ENCODE measurements at places on chromosomes 3 and 15. TPM values are rescaled to one million over a fixed set of nuclear protein-coding genes. Genes with fewer than 3 reads are reported as not detected.
A peak's percentile ranks its signal among the peaks of the same experiment; 100 is the strongest.

- DNase-seq: no peak
Measured at GRCh38 chr3:67495751-67496150, 158.7 kb downstream of the SUCLG2 start.

The GOLGA8G gene
- total RNA-seq: not detected

The CLDN1 gene
- 0.67 TPM for total RNA-seq

DNA sequence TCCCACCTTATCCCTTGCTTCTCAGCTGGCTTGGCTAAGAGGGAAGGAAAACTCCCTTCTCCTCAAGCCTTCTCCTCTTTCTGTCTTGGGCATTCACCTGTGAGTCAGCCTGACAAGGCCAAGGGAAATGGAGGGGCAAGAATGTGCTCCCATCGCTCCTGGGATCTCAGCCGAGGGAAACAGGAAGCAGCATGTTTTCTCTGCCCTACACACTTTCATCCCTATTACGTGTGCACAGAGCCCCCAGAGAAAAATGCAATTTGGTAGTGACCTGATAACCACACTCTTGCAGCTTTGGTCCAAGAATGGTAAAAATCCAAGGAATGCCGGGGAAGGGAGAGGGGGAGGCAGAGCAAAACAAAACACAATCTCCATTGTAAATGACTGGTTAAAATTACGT lies 32.9 kb upstream of the MTMR10 start:
- DNase-seq: peak; percentile 58

The MST1R gene
- 2.0 TPM for total RNA-seq

DNA sequence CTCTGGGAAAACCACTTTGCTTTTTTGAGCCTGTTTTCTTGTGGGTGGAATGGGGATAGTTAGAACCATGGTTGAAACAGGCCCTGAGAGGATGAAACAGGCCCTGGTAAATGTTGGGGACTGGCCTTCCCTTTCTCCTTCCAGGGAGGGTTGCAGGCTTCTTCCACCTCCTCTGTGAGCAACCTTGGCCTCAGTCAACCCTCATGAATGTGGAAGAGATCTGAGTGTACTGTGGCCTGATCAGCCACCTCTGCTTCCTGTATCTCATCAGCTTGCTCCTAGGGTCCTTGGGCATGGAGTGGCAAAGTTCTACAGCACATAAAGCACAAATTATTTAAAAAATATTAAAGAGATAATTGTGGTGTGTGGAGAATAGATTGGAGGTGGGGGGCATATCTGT lies 17.6 kb upstream of the TRH start:
- DNase-seq: no peak

- no peak for DNase-seq
Measured at GRCh38 chr3:157121522-157121921, 38.4 kb downstream of the CCNL1 start.

- DNase-seq: no peak
Measured at GRCh38 chr15:69323893-69324430, 25.2 kb downstream of the PAQR5 start.

DNA sequence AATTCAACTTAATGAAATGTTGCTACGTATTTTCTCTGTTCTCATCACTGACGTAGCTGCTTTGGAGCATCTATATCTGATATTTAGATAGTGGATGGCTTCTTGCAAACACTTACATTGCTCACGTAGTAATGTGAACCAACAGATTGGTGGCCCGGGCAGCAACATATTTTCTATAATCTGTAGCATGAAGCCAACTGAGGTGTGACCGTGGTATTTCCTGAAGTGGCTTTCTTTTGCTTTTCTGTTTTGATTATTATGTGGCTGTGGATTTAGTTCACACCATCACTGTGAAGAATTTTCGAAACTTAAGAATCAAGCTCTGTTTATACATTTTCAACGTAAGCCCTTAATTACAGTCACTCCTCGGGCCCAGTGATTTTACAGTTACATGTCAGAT lies 288.5 kb downstream of the LPP start:
- DNase-seq: no peak

- no peak for DNase-seq
Measured at GRCh38 chr3:12705374-12705926, 41.5 kb upstream of the RAF1 start.

GRCh38 chr15:20409247-20409646 lies 132.4 kb downstream of the GOLGA6L6 start:
- DNase-seq: no peak

- no peak for DNase-seq
Measured at GRCh38 chr3:16945330-16945729, 60.6 kb downstream of the PLCL2 start.

GRCh38 chr3:47984075-47984728 lies 32.0 kb downstream of the MAP4 start:
- no peak for DNase-seq

DNA sequence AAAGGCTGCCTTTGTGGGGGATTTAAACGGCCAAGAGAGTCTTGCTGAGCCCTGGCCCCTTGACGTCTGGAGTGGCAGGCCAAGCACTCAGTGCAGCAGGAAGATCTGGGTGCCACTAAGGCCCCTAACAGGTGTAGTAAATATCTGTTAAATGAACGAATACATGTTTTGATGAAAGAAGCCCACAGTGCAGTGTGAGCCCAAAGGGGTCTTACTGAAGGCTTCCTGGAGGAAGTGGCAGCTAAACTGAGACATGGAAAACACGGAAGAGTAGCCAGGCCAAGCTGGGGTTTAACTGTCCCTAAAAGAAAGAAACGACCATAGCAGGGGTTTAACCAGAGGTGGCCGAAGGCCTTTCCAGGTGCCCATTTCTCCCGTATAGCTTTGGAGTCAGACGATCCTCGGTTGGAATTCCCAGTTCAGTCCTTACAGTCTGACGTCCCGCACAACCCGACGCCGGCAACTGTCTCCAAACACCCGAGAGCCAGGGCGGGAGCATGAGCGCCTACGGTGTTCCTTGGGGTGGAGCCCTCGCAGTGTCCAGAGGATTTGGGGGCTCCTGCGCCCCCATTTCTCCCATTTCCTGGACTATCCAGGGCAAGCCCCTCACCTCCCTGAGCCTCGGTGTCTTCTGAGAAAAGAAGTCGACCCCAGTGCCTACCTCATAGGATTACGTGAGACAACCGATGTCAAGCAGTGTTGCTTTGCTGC lies 910 bp upstream of the ABHD6 start:
- peak; percentile 60 for DNase-seq

GRCh38 chr15:66006986-66007385 lies 137.7 kb downstream of the RAB11A start:
- no peak for DNase-seq

DNA sequence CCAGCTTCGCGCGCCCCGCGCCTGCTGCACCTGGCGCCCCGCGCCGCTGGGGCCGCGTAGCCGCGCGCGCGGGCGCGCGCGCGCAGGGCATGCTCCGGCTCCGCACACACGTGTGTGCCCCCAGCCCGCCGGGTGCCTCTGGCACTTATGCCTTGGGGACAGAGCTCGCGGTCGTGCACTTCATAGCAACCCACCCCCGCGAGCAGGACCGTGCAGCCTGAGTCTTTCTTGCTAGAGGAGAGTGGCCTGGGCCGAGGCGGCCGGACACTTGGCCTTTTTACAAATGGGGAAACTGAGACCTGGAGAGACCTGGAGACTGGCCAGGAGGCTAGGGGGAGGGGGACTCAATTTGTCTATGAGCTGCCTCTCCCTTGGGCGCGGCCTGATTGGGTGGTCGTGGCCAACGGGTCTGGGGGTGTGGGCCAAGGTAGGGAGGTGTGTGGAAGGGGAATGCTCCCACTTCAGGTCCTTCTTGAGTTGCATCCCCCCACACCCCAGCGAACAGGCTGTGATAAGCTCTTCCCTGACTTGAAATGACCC lies 562 bp downstream of the NBEAL2 start:
- peak; percentile 61 for DNase-seq

The GP9 gene
- not detected for total RNA-seq

- DNase-seq: peak; percentile 89
Measured at GRCh38 chr3:185825006-185825638, at the start of gene IGF2BP2. Gene IGF2BP2, minus strand, starts transcription at chr3:185825042. Its CDS starts 82 bp downstream, at chr3:185824960.

DNA sequence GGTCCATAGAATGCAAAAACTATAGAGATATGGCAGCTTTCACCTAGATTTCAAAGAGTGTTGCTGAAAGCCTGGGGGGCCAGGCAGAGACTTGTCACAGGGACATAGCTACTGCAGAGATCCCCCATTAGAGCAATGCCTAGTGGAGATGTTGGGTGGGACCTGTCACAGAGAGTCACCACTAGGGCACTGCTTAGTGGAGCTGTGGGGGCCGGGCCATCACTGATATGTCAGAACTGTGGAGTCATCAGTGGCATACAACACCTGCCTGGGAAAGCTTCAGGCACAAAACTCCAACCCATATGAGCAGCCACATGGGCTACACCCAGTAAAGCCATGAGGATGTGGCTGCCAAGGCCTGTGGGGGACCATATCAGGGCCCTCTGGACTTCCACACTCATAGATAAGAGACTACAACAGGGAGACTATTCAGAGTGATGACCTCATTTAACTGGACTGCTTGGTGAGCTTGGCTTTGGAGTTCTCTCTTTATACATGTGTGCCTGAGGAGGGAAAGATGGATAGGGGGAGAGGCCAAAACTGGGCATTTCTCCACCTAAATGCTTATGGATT lies 176.3 kb downstream of the ZNF621 start:
- no peak for DNase-seq

DNA sequence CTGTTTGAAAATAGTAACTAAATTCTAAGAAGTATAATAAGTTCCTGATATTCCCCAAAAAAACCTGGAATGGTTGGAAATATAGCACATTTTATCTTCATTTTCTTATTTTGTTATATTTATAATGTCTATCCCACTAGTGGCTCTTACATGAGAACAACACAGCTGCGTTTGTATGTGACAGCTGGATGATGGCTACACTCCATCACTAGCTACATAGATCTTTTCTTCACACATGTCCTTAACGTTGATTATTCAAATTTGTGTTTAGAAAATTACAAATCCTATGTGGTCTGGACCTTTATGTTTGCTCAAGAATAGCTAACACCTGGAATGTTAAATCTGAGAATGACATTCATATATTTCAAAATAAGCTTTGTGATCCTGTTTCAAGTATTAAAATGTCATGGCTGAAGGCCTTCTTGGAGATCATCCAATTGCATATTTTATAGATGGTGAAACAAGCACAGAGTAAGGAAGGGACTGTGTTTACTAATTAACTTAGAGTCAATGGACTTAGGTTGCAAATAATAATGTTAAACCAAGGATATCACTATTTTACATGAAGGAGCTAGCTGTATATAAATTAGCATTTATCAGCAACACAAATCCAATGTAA lies 60.8 kb downstream of the ATP13A5 start:
- no peak for DNase-seq

DNA sequence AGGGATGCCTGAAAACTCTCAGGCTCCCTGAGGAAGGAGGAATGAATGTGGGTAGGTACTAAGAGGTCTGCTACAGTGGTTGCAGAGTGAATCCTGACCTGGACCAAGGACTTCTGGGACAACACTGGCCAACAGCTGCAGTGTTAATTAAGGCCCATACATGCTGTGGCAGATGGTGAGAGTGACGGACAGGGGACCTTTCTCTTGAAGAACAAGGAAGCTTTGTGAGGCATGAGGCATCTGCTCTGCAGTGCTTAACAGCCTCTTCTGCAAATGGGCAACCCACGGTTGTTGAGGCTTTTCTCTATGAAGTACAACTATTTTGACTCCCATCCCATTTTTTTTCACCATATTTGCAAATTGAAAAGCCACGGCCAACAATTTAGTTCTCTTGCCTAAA lies 26.6 kb upstream of the ACAN start:
- no peak for DNase-seq

DNA sequence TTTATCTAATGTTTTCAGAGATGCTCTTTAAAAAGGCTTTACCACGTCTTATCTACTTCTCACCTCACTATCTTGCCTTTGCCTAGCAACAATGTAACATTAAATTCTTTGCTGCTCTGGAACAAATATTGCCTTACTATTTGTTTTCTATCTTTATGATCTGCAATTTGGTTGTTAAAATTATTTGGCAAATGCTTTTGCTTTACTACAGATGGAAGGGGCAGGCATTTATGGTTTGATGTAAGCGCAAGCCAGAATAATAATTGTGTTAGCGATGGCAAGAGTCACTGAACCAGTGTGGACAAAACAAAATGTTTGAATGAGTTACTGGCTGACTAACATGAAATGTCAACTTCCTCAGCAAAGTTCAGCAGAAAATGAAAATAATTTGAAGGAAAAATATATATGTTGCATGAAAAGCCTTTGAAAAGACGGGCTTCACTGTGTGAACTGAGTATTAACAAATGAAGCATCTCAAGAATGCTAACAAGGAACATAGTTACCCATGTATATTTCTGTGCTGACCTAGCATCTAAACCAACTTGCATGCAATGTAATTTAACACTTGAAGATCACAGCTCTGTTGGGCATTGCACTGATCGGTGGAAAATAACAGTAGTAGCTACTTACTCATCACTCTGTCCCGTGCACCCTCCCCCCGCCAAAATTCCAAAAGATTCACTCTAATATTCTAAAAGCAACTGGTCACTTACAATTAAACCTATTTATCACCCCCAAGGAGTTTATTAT lies 454.0 kb upstream of the ARHGEF26 start:
- no peak for DNase-seq

The TPRG1 gene
- total RNA-seq: 1.4 TPM

DNA sequence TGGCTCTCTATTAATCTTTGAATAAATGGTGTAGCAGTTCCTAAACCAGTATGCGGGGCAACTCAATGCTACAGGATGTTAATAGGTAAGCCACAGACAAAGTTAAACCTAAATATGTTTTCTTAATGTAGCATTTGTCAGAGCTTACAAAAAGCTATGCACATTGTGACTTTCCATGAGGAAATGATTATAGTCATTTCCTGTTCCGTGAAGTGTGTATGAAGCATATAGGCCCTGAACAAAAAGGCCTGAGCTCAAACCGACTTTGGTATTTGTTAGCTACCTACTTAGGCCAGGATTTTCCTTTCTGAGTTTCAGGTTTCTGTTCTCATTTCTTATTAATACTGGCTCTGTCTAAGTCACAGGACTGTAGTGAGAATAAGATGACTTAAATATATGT lies 14.2 kb downstream of the ZNF80 start:
- DNase-seq: no peak

The SAXO2 gene
- 1.1 TPM for total RNA-seq

The ZNF654 gene
- total RNA-seq: 3.5 TPM

DNA sequence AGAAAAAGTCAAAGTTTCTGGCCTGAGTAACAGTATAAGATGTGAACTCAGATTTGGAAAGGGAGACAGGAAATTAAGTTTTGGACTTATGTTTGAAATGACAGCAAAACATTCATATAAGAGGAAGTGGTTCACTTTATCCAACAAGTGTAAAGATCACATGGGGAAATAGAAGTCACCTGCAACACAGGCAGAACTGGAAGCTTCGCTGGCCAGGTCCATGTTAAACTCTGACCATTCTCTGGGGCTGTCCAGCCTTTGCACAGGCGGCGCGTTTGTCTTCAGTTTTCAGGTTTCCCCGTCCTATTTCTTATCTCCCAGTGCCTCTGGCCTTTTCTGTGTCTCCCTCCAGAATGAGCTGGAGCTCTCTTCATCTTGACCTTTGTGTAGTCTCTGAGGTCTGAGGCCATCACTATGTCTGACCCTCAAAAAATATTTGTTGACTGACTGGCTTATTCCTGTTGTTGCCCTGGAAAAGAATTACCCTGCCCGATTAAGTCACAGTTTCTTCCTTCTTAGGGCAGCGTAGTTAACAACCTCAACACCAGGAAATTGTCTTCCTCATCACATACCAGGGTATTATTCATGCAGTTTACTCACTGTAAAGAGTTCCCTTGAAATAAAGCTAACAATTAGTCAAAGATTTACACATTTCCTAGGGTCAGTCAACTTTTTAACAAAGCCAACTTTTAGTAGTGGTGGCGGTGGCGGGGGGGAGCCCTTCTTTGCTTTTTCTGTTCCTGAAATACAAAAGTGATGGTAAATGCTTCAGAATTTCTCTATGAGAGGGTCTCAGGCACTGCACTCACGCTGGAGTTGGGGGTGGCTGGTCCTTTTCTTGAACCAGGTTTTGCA lies 959 bp upstream of the RASA2 start:
- no peak for DNase-seq

Measured in H7 (cell line).